CD14-positive monocyte (primary cell): ENCODE measurements at places on chromosomes 2 and 18.

- peak; percentile 23 for DNase-seq
- H3K4me3 ChIP-seq = no peak overlapping the region
- no peaks in the 10 kb centered on the region for H3K27me3 ChIP-seq
- H3K36me3 ChIP-seq = no peaks in the 10 kb centered on the region
Observed at GRCh38 chr2:216023055-216023648, 9.8 kb upstream of the MREG start.

GRCh38 chr2:95344656-95345055, 47.5 kb downstream of the KCNIP3 start:
- no peaks in the 10 kb centered on the region for H3K36me3 ChIP-seq
- DNase-seq = no peak
- peaks cover 8% of the 10 kb centered on the region for H3K4me1 ChIP-seq
- H3K27ac ChIP-seq = no peak overlapping the region
- no peak overlapping the region for H3K4me3 ChIP-seq
- peaks cover 38% of the 10 kb centered on the region for H3K27me3 ChIP-seq

GRCh38 chr18:12092398-12093229, 1.0 kb upstream of the ANKRD62 start:
- H3K4me1 ChIP-seq = no peaks in the 10 kb centered on the region
- no peaks in the 10 kb centered on the region for H3K27me3 ChIP-seq
- H3K4me3 ChIP-seq = no peak overlapping the region
- H3K27ac ChIP-seq = no peak overlapping the region

DNA sequence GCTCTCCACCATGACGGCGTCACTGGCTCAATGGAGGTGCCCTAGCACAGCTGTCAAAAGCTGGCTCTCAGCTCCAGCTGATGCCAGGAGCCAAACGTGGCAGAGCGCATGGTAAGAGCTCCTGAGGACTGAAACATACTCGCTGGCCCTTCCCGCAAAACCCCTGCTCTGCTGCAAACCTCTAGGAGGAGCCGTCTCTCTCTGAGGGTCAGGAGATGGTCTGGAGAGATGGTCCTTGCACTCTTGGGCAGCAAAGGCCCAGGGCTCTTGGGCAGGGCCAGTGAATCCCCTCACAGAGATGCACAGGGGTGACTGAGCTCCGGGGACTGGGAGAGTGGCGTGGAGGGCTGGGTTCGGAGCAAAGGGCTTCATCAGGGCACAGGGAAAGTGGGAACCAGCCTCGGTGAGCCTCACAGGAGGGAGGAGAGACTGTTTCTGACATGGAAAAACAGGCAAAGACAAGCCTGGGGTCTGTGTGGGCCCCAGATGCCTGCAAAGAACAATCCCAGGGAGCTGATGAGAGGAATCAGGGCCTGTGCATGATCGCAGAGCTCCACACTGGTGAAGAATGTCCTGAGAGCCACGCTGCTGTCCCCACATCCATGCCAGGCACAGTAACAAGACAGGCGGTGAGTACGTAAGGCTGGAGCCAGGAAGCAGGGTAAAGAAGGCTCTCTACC, 17.2 kb downstream of the SNORC start:
- no peak for DNase-seq
- no peak overlapping the region for H3K4me3 ChIP-seq
- no peaks in the 10 kb centered on the region for H3K27me3 ChIP-seq
- no peaks in the 10 kb centered on the region for H3K36me3 ChIP-seq

- no peak for DNase-seq
- no peaks in the 10 kb centered on the region for H3K36me3 ChIP-seq
- H3K27me3 ChIP-seq = no peaks in the 10 kb centered on the region
- H3K4me1 ChIP-seq = no peaks in the 10 kb centered on the region
- no peak overlapping the region for H3K27ac ChIP-seq
Observed at GRCh38 chr2:30847329-30847728, 40.1 kb upstream of the CAPN13 start.

GRCh38 chr18:79484661-79485621, 89.2 kb downstream of the NFATC1 start:
- peaks cover 21% of the 10 kb centered on the region for H3K36me3 ChIP-seq
- H3K4me3 ChIP-seq = no peak overlapping the region
- DNase-seq = no peak
- H3K4me1 ChIP-seq = no peaks in the 10 kb centered on the region

- H3K27ac ChIP-seq = no peak overlapping the region
- H3K36me3 ChIP-seq = no peaks in the 10 kb centered on the region
- DNase-seq = no peak
- H3K27me3 ChIP-seq = no peaks in the 10 kb centered on the region
- H3K4me1 ChIP-seq = peaks cover 7% of the 10 kb centered on the region
- H3K4me3 ChIP-seq = no peak overlapping the region
Observed at GRCh38 chr2:191739194-191739593, 61.3 kb downstream of the NABP1 start.

DNA sequence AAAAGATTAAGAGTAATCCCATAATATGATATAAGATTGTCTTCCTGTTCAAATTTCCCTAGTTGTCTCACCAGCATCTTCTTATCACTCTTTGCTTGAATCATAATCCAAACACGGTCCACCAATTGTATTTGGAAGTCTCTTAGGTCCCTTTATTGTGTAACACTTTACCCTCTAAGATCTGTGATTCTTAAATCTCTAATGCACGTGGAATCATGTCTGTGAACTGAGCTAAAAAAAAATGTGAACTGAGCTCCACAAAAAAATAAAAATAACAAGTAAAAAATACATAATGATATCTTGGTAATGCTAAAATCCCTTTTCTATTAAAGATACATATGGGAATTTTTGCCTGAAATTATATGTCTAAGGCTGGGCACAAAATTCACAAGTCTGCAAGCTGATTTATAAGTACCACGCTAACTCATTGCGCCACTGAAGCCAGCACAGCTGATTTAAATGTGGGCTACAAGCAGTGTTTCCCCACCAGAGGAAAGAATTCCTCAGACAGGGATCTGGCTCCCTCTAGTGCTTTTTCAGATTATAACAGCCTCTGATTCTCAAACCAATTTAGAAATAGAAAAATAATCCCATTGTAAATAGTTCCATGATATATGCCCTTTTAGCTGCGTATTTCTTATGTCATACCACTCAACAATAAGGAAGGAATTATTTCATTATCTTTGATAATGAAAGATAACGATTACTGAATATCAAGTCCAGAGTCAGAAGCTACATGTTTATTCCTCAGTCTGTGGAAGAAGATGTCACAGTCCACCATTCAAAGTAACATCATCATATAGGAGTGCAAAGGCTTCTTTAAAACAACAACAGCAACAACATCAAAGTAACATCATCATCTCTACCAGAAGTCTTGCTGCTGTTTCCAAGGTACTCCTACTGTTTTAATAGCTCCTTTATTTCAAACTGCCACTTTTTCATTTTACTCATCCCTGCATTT, 22.9 kb downstream of the RBM43 start:
- H3K27me3 ChIP-seq = no peaks in the 10 kb centered on the region
- H3K4me1 ChIP-seq = peaks cover 14% of the 10 kb centered on the region
- H3K36me3 ChIP-seq = no peaks in the 10 kb centered on the region
- no peak overlapping the region for H3K4me3 ChIP-seq
